Activated T-cell treated with anti-CD3 and anti-CD28 coated beads, Interleukin-2, amount 50 U/mL, for 72 hours (primary cell): ENCODE measurements at places on chromosomes 11 and 22. TPM values are rescaled to one million over a fixed set of nuclear protein-coding genes. Genes with fewer than 3 reads are reported as not detected.
A peak's percentile ranks its signal among the peaks of the same experiment; 100 is the strongest.

GRCh38 chr22:41752011-41752970 is 48.2 kb upstream of the CCDC134 start:
- peak overlapping the region; percentile 30 for H3K4me3 ChIP-seq
- H3K27me3 ChIP-seq: peaks cover 17% of the 10 kb centered on the region
- no peaks in the 10 kb centered on the region for H3K36me3 ChIP-seq
- DNase-seq: peak; percentile 23

APOA5 gene
- not detected for total RNA-seq

GGT1 gene
- 47.6 TPM for total RNA-seq

DNA sequence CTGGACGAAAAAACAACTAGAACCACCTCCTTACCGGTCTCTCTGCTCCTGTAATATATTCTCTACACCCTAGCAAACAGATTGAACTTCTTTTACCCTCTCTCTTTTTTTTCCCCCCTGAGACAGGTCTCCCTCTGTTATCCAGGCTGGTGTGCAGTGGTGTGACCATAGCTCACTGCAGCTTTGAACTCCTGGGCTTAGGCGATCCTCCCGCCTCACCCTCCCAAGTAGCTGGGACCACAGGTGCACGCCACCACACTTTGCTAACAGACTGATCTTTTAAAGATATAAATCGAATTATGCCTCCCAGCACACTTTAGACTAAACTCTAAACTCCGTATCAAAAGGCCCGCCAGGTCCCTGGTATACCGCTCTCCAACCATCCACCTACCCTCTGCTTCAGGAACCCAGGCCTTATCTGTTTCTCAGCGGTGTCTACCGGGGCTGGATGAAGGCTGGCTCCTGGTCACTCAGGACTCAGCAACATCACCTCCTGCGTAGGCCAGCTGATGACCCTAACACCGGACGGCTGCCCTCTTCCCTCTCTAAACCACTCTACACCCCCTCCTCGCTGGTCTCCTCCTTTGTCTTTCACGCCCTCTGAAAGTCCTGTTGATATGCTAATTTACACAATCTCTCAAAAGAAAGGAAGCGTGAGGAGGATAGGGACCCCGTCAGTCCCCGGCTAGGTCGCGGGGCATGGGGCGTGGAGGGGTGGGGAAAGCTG is 745 bp downstream of the C22orf39 start:
- H3K27me3 ChIP-seq: no peaks in the 10 kb centered on the region
- H3K4me3 ChIP-seq: peak overlapping the region; percentile 94
- H3K27ac ChIP-seq: peak overlapping the region; percentile 84
- no peak for DNase-seq
- H3K36me3 ChIP-seq: peaks cover 6% of the 10 kb centered on the region
